ENCODE measurements at places on chromosomes 1 and 21. TPM values are rescaled to one million over a fixed set of nuclear protein-coding genes. Genes with fewer than 3 reads are reported as not detected.

PYCR2 gene
- polyA plus RNA-seq = 105 TPM

C8B gene
- 0.22 TPM for polyA plus RNA-seq

GAS5 gene
- 333 TPM for polyA plus RNA-seq

FAM110D gene
- polyA plus RNA-seq = 3.4 TPM

Measured in lung (tissue), 17 donors.